Occipital lobe (tissue), 3 donors: ENCODE measurements at places on chromosomes 1 and 21. TPM values are rescaled to one million over a fixed set of nuclear protein-coding genes. Genes with fewer than 3 reads are reported as not detected.

ANXA9 gene
- not detected for total RNA-seq

TNNT2 gene
- total RNA-seq = not detected

FCGR3B gene
- 0.31 TPM for total RNA-seq

SMIM1 gene
- total RNA-seq = 2.0 TPM

GPN2 gene
- 11.5 TPM for total RNA-seq

PATJ gene
- total RNA-seq = 19.2 TPM

AUNIP gene
- 1.7 TPM for total RNA-seq

AQP10 gene
- not detected for total RNA-seq
